Sigmoid colon (tissue), 7 donors: ENCODE measurements at places on chromosomes 12 and 14. TPM values are rescaled to one million over a fixed set of nuclear protein-coding genes. Genes with fewer than 3 reads are reported as not detected.

DNA sequence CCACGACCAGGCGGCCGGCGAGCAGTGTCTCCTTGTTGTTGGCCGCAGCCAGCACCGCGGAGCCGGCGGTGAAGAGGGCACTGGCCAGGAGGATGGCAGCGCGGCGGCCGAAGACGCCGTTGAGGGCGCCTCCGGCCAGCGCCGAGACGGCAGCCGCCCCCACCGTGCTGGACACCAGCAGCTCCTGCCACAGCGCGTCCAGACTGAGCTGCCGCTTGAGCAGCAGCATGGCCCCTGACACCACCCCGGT, 691 bp downstream of the SLC2A13 start:
- peak; percentile 77 for DNase-seq
- peak overlapping the region; percentile 80 for H3K4me3 ChIP-seq
- peak overlapping the region; percentile 95 for H3K27ac ChIP-seq
- no peaks in the 10 kb centered on the region for H3K27me3 ChIP-seq
- H3K4me1 ChIP-seq, result peaks cover 42% of the 10 kb centered on the region

DNA sequence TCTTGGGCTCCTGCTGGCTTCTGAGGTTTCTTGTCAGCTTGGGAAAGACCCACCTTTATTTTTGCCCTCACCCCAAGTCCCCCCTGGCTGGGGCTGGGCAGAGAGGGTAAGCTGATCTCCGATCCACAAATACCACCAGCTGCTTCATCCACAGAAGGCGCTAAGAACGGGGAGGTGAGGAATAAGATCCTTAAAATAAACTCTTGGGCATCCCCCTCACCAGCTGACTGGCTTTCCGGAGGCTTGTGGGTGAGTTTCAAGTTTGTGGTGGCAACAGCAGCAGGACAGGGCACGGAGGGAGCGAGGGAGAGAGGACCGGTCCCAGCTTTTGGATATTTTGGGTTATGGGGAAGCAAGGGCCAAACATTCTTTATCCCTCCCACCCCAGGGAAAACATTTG, 20.8 kb upstream of the HSPB8 start:
- no peaks in the 10 kb centered on the region for H3K36me3 ChIP-seq
- no peak for DNase-seq
- no peak overlapping the region for H3K4me3 ChIP-seq
- no peak overlapping the region for H3K27ac ChIP-seq
- H3K4me1 ChIP-seq, result no peaks in the 10 kb centered on the region

DNA sequence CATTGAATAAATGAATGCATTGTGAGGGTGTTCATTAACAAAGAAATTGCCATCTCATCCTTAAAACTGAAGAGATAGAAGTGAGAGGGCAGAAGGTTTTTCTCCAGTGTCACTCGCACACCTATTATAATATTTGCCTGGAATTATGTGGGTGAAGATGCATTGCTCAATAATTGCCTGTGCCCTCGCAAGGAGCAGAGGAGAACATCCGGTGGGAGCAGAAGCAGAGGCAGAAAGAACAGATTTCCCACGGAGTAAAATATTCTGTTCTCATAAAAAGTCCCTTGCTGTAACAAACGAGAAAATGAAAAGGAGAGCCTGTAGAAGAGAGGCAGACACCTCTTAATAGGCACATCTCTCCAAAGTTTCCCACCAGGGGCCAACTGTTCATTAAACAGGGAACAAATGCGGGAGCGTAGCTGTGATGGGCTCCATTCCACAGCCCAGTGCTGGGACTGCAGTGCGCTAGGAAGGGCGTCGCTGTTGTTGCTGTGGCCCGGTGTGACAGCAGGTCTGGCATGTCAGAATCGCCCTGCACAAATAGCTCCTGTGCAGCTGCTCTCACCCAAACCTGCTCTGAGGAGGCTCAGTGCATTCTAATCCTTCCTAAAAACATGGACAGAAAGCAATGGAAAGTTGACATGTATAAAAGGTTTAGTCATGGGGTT, 359.8 kb downstream of the APAF1 start:
- H3K4me3 ChIP-seq, result no peak overlapping the region
- H3K36me3 ChIP-seq, result no peaks in the 10 kb centered on the region
- H3K4me1 ChIP-seq, result no peaks in the 10 kb centered on the region
- no peak overlapping the region for H3K27ac ChIP-seq
- DNase-seq, result no peak

The ANKRD33 gene
- not detected for total RNA-seq

The RPS6KL1 gene
- 5.6 TPM for total RNA-seq

GRCh38 chr12:115949675-115950074, 327.8 kb downstream of the MED13L start:
- no peak for DNase-seq
- H3K27ac ChIP-seq, result no peak overlapping the region
- H3K27me3 ChIP-seq, result no peaks in the 10 kb centered on the region
- H3K4me3 ChIP-seq, result no peak overlapping the region
- H3K4me1 ChIP-seq, result no peaks in the 10 kb centered on the region
